ENCODE measurements at places on chromosomes 3 and 15.

- H3K27me3 ChIP-seq = no peaks in the 10 kb centered on the region
- peaks cover 8% of the 10 kb centered on the region for H3K4me1 ChIP-seq
- peak; percentile 43 for DNase-seq
- peaks cover 15% of the 10 kb centered on the region for H3K36me3 ChIP-seq
Measured at GRCh38 chr3:11803977-11804892, 42.5 kb downstream of the TAMM41 start.

DNA sequence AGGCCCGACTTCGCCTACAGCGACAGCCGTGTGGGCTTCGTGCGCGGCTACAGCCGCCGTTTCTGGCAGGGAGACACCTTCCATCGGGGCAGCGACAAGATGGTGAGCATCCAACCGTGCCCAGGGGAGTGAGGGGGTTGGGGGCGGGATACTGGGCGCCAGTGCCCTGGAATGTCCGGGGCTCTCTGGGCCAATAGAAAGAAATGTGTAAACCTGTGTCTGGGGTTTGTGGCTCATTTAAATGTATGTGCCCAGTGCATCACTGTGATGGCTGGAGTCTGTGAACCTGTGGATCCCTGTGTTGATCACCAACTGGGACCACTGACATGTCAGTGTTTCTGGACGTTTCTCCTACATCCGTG is 423 bp downstream of the CHAC1 start:
- H3K4me1 ChIP-seq = peaks cover 7% of the 10 kb centered on the region
- H3K27ac ChIP-seq = peak overlapping the region; percentile 91
- no peak for DNase-seq
- peak overlapping the region; percentile 76 for H3K4me3 ChIP-seq
- no peaks in the 10 kb centered on the region for H3K27me3 ChIP-seq
- peaks cover 31% of the 10 kb centered on the region for H3K36me3 ChIP-seq

DNA sequence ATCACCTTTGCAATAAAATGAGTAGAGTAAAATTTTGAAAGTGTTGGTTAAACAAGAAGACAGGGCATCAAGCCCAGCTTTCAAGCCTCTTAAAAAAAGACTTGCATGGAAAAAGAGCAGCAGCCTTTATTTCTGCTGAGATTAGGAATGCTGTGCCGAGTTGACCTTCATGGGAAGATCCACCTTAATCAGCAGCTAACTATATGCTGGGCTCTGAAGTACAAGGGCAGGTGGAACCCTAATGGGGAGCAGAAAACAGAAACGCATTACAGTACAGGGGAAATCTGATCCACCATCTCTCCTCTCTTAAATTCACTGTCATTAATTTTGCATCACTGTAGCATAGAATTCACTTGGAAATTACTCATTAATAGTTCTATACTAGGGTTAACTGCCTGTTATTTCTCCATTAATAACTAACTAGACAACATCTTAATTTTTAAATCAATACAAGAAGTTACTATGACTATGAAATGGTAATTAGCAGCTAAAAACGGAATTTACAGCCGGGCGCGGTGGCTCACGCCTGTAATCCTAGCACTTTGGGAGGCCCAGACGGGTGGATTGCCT is 133.6 kb downstream of the GHSR start:
- H3K27ac ChIP-seq = peak overlapping the region; percentile 75
- H3K36me3 ChIP-seq = peaks cover 98% of the 10 kb centered on the region
- H3K4me1 ChIP-seq = peaks cover 74% of the 10 kb centered on the region
- no peaks in the 10 kb centered on the region for H3K27me3 ChIP-seq
- H3K4me3 ChIP-seq = peak overlapping the region; percentile 37

GRCh38 chr3:15805756-15806266 is 8.0 kb upstream of the ANKRD28 start:
- no peak overlapping the region for H3K4me3 ChIP-seq
- no peak overlapping the region for H3K27ac ChIP-seq
- H3K4me1 ChIP-seq = peaks cover 47% of the 10 kb centered on the region

DNA sequence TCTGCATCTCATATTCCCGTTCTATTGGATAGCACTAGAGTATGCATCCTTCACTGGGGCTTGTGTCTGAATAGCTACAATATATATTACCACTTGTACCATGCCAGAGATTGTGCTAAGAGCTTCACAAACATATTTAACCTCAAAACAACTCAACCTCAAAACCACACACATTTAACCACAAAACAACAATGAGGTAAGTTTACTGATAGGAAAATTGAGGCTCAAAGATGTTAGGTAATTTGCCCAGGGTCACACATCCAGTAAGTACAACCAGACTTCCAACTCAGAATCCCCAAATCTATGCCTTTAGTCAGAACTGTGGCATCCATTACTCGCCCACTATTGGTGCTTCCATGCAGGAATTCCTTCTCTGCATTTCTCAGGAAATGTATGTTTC is 220.0 kb downstream of the FAM43A start:
- peaks cover 36% of the 10 kb centered on the region for H3K27me3 ChIP-seq
- H3K27ac ChIP-seq = peak overlapping the region; percentile 53
- no peaks in the 10 kb centered on the region for H3K36me3 ChIP-seq
- H3K4me1 ChIP-seq = peaks cover 19% of the 10 kb centered on the region
- H3K4me3 ChIP-seq = no peak overlapping the region

DNA sequence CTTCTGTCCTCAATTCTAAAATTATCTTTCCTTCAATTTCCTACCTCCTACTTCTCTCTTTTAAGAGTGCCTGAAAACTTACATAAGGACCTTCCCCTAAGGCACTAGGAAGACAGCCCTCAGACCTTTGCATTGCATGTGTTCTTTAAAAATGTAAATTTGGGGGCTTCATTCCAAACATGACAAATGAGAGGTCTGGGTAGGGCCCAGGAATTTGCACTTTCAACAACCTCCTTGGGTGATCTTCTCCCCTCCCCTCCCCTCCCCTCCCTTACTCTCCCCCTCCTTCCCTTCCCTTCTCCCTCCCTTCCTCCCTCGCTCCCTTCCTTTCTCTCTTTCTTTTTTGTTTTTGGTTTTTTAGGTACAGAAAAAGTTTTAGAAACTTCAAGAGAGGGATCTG is 18.7 kb downstream of the USF3 start:
- no peak for DNase-seq
- H3K27ac ChIP-seq = no peak overlapping the region

DNA sequence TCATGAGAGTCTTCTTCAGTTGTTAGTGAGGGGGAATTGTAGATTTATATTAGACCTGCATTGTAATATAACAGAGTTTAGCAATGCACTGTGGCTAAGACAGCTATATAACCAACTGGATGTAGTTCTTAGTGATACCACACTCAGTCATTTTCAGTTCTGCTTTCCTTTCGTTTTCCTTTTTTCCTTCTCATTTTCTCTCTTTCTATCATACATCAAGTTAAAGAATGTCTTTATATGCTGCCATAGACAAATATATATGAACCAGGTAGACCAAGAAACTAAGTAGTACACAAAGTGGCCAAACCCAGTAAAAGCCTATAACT is 43.7 kb upstream of the CD47 start:
- no peaks in the 10 kb centered on the region for H3K27me3 ChIP-seq
- H3K4me1 ChIP-seq = peaks cover 69% of the 10 kb centered on the region
- H3K27ac ChIP-seq = peak overlapping the region; percentile 56
- H3K4me3 ChIP-seq = peak overlapping the region; percentile 6

DNA sequence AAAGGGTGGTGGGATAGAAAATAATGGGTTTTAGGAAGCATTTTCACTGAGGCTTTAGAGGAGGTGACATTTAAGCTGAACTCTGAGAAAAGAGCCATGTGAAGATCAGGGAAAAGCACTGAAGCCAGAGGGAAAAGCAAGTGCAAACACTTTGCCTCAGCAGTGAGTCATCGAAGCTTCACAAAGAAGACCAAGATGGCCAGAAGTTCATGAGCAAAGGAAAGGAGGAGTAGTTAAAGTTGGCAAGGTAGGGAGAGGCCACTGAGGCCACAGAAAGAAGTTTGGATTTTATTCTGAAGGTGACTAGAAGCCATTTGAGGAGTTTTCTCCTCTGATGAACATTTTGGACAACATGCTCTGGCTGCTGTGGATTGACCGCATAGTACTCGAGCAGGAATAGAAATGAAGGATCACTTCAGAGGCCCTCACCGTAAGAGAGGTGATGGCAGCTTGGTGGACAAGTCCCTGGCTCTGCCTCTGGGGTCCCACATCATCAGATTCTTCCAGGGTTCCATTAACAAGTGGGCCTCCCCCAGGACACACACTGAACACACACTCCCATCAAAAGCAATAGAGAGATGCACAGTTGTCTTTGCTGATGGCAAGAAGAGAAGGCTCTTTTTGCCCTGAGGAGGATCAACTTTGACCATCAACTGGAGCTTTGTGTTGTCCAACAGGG is 75.5 kb downstream of the TOP2B start:
- H3K4me3 ChIP-seq = no peak overlapping the region
- H3K27me3 ChIP-seq = no peaks in the 10 kb centered on the region
- peaks cover 11% of the 10 kb centered on the region for H3K36me3 ChIP-seq
- no peak for DNase-seq

- DNase-seq = no peak
- no peaks in the 10 kb centered on the region for H3K36me3 ChIP-seq
- no peak overlapping the region for H3K27ac ChIP-seq
- H3K27me3 ChIP-seq = peaks cover 9% of the 10 kb centered on the region
- no peak overlapping the region for H3K4me3 ChIP-seq
Measured at GRCh38 chr3:10648181-10648580, 142.8 kb upstream of the ATP2B2 start.

Measured in Calu3 (cell line).